ENCODE measurements at places on chromosomes 12 and 14.

- no peak for DNase-seq
Observed at GRCh38 chr12:47899466-47899865, 5.3 kb downstream of the VDR start.

GRCh38 chr12:107328442-107329133 lies 235.2 kb upstream of the CRY1 start:
- DNase-seq = peak; percentile 76

DNA sequence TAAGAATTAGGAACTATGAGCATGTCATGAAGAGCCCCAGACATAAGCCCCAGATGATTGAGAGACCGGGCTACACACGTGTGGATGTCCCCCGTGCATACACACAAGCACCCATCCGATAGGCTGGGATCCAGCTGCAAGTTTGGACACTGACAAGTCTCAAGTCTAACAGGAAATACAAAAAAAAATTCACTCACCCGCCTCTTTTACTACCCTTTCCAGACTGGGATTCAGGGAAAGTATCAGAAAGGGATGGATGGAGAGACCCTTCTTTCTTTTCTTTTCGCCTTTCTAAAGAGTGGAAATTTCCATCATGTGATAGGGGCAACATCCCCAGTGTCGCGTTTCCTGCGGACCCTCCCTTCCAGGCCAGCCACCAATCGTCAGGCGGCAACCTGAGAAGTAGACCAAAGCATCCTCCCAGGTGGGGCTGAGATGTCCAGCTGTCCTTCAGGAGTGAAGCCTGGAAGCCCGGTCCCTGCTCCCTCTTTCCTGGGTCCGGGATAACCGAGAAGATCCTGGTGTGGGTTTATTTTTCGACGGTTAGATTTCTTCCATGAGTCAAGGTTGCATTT lies 6.4 kb upstream of the SLC38A4 start:
- DNase-seq = no peak

DNA sequence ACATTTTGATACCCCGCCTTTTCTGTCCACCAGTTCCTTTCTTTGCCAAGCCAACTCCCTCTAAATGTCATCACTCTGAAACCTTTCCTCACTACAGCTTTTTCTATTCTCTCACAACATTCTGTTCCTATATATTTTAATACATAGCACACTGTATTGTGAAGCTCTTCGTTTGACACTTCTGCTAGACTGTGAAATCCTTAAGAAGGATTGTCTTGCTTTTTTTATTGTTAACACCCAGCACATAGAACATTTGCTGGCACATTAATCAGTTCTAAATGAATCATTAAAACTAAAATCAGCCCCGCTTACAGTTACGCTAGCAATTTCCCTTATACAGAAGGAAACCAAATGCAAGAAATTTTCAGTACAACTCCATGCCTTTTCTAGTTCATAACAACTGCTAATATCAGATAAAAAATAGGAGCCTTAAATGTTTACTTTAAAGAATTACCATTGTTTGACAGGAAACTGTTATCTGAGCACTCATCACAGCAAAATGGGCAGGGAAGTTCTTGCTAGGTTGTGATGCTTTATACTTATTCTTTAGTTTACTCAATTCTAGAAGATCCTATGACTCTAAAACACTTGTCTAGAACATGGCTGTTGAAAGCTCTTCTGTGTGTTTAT lies 93.5 kb downstream of the PPP1R12A start:
- no peak for DNase-seq

DNA sequence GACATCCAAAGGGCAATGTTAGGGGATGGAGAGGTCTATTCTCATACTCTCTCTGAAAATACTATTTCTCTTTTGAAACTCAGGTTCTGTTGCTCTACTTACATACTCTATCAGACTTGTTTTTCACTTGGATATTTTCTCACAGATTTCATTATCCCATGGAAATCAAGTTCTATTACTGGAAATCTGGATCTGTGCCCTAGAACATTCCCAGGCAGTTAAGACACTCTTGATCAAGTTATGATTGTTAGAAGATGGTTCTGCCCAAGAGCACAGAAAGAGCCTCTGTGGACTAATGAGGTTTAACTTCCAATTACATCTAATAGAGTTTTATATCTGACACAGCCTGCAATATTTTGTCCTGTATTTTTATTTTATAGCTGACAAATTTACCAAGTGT lies 591.0 kb upstream of the ATP2B1 start:
- DNase-seq = no peak

DNA sequence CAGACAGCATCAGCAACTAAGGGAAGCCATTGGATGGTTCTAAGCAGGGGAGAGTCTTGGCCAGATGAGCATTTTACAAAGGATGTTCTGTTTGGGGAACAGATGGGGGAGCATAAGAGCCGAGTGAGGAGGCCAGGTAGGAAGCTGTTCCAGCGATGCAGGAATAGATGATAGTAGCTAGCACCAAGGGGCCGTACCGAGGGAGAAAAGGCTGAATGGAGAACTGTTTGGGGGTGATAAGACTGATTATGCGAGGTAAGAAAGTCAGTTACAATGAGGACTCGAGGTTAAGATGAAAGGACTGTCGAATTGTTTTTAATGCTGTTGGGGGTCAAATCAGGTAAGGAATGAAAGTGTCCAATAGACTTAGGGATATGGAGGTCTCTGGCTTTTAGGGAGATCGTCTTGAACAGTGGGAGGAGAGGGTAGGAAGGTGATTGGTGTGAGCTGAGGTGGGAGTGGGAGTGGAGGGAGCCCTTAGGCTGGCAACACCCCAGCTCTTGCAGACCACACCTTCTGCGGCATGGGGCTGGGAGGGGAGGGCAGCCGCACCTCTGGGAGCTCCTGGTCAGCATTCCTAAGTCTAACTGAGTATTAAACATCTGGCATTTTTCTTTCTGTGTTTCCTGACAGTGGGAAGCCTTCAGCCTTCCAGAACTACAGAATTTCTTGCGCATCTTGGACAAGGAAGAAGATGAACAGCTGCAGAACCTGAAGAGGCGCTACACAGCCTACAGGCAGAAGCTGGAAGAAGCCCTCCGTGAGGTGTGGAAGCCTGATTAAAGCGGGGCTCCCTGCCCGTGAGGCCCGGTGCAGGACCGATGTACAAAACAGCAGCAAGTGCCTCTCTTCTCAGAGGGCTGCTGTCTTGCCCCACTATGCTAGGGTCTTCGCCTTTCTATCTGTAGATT lies 64.8 kb downstream of the GNS start:
- no peak for DNase-seq

DNA sequence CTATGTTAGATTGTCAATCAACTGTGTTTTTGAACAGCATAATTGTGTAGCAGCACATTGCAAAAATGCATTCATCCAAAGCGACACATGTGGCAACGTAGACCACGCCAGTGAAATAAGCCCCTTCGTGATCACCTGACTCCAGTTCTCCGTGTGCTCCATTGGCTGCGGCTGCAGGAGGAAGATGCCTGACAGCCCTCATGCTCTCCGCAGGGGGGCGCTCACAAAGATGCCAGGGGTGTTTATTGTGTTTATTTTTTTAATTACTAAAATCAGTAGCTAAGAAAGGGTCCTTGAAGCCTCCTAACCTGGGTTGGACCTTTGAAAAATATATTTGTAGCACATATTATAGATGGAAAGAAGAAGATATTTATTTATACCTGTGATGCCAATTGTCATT lies 116.3 kb downstream of the SLC15A4 start:
- no peak for DNase-seq

DNA sequence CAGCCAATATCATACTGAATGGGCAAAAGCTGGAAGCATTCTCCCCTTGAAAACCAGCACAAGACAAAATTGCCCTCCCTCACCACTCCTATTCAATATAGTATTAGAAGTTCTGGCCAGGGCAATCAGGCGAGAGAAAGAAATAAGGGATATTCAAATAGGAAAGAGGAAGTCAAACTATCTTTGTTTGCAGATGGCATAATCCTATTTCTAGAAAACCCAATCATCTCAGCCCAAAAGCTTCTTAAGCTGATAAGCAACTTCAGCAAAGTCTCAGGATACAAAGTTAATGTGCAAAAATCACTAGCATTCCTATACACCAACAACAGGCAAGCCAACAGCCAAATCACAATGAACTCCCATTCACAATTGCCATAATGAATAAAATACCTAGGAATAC lies 21.0 kb upstream of the ANP32D start:
- no peak for DNase-seq

DNA sequence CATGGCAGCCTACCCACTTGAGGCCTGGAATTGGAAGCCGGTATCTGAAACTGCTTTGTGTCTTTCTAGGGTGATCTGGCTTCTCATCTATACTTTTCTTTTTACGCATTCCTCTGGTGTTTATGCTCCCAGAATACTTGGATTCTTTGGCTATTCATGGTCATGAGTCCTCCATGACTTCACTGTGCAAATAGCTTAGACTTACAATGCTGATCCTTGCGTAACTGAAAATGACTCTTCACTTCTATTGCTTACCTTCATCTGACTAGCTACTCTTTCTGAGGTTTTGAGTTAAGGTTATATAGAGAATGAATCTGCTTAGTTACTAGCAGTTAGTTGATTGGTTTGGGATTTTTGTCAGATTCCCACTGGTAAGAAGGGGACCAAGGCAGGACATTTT lies 121.7 kb upstream of the NOVA1 start:
- no peak for DNase-seq

DNA sequence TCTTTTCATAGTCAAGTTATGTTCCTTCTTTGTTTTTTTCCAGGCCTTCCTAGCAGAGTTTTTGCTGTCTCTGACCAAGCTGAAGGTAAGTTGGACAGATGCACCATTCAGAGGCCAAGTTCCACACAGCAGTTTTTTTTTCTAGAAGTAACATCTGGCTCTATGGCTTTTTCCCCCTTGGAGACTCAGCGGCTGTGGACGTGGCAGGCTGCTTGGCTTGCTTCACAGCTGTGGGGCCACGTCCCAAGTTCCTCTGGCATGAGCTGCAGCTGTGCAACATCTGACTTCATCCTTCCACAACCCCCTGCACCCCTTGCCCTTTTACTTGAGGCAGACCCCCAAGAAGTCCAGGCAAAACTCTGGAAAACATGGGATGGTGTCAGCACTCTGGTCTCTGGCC lies 24.2 kb upstream of the RHOJ start:
- no peak for DNase-seq

- DNase-seq = no peak
Observed at GRCh38 chr12:51378749-51379148, 12.5 kb downstream of the GALNT6 start.

DNA sequence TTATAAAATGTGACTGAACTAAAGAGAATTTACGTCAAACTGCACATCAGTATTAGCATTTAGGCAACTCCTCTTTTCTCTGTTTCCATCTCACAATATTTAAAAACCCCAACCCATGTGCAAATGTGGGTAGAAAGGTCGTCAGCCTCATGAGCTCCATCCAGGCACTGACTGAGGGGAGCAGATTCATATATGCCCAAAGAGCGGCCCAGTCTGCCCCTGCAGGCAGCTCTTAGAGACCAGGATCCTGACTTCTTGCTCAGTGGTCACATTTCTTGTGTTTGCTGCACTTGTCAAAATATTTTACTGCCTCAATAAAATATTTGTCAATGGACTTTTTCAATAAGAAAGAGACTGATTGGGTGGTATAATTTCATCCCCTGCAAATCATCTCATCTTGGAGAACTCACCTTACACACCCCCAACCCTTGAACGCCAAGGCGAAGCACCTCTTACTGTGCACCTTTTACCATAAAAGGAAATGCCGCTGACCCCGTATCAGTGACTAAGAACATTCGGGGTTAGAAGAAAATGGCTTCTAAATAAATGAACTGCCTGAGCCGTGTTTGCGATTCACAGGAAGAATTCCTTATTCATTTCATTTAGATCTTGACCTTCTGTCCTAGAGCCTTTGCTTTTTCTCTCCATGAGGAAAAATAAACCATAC lies 418.8 kb downstream of the BCL11B start:
- DNase-seq = no peak

DNA sequence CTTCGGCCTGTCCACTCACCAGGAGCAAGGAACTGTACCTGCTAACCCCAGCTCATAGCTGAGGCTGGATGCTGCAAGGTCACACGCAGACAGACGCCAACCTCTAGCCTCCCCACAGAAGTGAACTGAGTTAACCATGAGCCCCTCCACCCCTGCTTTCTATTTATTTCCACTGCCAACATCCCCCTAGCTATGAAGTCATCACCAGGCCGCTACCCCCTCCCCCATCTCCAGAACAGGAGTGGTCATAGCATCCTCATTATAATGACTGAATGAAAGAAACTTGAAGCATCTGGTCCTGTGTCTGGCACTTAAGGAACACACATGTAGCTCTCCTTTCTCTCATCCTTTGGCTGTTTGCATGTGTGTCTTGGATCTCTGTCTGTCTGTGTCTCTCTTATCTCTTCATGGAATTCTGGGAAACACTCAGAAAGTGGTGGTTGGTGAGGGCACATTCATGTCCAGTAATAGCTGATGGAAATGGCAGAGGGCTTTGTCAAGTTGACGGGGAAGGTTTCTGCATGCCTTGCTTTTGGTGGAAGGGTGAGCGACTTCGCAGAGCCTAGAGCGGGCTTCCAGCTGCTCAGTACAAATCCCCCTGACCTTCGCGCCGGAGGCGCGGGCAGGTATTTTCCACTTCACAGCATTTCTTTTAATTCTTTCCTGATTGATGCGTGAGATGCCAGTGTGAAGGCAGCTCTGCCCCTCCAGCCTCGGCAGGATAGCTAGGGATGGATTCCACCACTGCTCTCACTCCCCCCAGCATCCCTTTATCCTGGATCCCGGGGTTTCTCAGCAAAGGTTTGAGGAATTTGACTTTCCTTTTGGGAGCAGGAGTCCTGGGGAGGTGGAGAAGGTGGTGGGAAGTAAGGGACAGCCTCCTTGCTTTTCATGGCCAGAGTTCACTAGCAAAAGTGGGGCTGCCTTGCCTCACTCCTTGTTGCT lies 198.2 kb downstream of the CHST11 start:
- no peak for DNase-seq

DNA sequence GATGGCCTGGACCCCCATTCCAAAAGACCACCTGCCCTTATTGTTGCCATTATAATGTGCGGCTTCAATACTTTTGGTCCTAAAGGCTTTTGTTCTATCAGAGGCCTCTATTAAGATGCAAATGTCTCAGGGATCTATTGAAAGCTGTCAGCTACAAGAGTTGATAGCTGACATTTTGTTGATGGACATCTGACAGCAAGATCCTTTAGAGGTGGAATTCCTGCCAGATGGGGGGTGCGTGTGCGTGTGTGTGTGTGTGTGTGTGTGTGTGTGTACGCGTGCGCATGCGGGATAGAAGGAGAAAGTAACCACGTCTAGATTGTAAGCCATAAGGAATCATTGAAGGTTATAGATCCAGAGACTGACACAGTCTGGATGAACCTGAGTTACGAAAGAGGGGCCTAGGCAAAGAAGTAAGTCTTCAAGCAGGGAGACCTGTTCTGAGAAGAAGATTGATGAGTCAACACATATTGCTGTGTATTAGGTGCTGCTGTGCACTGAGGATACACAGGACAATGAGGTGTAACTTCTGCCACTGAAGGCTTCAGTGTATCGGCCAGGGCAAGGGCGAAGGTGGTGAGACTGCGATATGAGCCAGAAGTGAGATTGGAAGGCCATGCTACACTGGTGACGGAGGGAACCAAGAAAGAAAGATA lies 89.2 kb downstream of the PRMT8 start:
- DNase-seq = no peak

All from inflammatory macrophage (primary cell).